ENCODE measurements at places on chromosomes 11 and 22. TPM values are rescaled to one million over a fixed set of nuclear protein-coding genes. Genes with fewer than 3 reads are reported as not detected.

Gene LUZP2
- total RNA-seq, result not detected

Gene MYO7A
- total RNA-seq, result 0.23 TPM

Gene TIMP3
- 301 TPM for total RNA-seq

Gene LTO1
- 8.4 TPM for total RNA-seq

Gene GVQW3
- total RNA-seq, result 0.47 TPM

Gene SYNGR1
- 14.9 TPM for total RNA-seq

Gene LIMK2
- 11.6 TPM for total RNA-seq

Gene MFRP
- 0.09 TPM for total RNA-seq

Gene SLC37A2
- 0.70 TPM for total RNA-seq

Gene SMIM38
- total RNA-seq, result 0.09 TPM

Gene ZBTB3
- total RNA-seq, result 8.3 TPM

Gene P2RX6
- 4.1 TPM for total RNA-seq

Gene TMPRSS6
- 0.12 TPM for total RNA-seq

Gene CCDC188
- 0.17 TPM for total RNA-seq

Gene DDX25
- not detected for total RNA-seq

Gene DEPDC7
- total RNA-seq, result 0.93 TPM

Gene EED
- total RNA-seq, result 10.0 TPM

Gene OR8H3
- total RNA-seq, result not detected

Gene CRYBA4
- not detected for total RNA-seq

Gene OSBPL5
- total RNA-seq, result 24.2 TPM

Gene TMEM191C
- 0.23 TPM for total RNA-seq
